ENCODE measurements at places on chromosomes 11 and 22. TPM values are rescaled to one million over a fixed set of nuclear protein-coding genes. Genes with fewer than 3 reads are reported as not detected.

ZNF215 gene
- total RNA-seq: 7.3 TPM

MPZL2 gene
- total RNA-seq: 58.8 TPM

HMGXB4 gene
- 23.9 TPM for total RNA-seq

SCO2 gene
- 1.8 TPM for total RNA-seq

CCDC85B gene
- total RNA-seq: 11.2 TPM

CRYBA4 gene
- not detected for total RNA-seq

MB gene
- 8.8 TPM for total RNA-seq

ZFTA gene
- 4.8 TPM for total RNA-seq

P2RY2 gene
- 27.4 TPM for total RNA-seq

CNTF gene
- 1.8 TPM for total RNA-seq

- DNase-seq: no peak
Observed at GRCh38 chr22:41478473-41478872, 9.6 kb downstream of the ACO2 start.

GRCh38 chr22:42978453-42979103 is 36.4 kb downstream of the PACSIN2 start:
- DNase-seq: no peak

DNA sequence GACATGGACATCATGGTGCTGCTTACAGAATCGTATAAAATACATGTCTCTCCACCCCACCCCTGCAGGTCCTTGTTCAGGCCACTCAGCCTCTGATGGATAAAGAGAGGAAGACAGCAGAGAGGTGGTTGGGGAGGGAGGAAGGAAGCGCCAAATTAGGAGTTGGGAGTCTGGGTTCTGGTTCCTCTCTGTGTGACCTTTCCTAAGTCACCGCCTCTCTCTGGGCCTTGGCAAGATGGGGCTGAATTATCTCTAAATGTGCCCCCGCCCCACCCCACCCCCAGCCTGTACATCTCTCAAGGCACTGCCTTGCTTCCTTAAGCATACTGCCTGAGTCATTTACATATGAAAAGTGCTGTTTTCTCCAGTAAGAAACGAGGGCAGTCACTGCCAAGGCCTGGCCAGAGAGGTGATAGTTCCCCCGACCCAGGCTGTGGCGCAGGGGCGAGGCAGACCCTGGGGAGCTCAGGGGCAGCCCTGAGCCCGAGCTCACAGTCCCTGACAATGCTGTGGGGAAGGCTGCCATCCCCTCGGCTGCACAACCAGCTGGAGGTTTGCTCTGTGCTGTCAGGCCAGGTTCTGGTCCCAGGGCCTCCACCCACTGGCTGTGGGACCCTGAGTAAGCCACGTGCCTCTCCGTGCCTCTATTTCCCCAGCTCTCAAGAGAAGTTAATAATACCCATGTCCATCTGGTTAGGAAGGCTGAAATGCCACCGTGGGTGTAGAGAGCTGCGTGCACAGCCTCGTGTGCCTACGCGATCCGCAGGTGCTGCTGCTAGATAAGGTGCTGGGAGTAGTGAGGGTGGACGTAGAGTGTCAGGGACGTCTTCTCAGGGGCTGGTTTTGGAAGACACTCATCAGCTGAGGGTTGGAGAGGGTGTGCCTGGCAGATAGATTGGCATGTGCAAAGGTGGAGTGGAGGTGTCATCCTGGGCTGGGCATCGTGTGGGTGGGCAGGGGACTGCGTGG is 55.3 kb downstream of the CACNA1I start:
- no peak for DNase-seq

GRCh38 chr22:17570851-17571631 is 7.7 kb downstream of the SLC25A18 start:
- DNase-seq: peak; percentile 30

- DNase-seq: no peak
Observed at GRCh38 chr22:33962409-33962808, 42.1 kb upstream of the LARGE1 start.

DNA sequence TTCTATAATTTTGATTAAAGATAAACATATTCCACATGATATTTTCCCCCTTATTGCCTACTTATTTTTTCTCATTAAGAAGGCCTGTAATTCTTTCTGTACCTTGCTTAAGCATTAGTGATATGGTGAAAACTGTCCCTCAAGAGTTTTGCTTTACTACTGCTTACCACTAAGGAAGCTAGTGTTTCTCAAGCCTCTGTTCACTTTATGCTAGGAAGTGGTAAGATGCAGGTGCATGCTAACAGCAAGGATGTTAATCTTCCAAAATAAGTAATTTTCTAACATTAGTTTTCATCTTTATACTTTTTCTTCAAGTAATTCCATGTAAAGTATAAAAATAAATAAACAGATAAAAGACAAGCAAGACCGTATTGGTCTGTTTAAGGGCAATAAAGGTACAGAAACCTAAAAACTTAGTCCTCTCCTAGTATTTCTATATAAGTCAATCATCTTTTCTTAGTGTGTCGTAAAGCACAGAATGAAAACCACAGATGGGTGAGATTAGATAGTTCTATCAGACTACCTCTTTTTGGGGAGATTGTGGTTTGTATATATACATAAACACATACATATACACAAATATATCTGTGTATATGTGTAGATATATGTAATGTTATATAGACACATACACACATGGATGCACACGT is 731.0 kb upstream of the CNTN5 start:
- no peak for DNase-seq

- no peak for DNase-seq
Observed at GRCh38 chr11:104155375-104155774, 8.6 kb downstream of the PDGFD start.

DNA sequence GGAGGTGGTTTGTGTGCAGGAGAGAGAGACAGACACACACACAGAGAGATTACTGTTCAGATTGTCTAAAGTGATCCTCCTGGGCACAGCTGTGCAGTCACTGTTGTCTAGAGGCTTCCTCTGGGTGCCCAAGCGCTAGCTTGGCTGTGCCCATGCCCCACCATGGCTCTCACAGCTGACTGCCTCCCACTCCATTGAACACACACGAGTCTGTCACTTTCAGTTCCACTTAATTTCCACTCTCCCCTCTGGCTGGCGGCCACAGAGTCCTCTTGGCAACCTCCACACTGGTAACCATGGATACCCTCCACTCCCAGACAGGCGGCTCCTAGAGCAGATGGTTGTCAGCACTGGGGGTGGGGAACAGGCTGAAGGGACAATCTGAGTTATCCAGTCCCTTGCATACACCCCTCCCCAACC is 29.1 kb downstream of the MAP6 start:
- DNase-seq: peak; percentile 50

GRCh38 chr11:66330931-66331330 is 5.3 kb downstream of the RIN1 start:
- no peak for DNase-seq

DNA sequence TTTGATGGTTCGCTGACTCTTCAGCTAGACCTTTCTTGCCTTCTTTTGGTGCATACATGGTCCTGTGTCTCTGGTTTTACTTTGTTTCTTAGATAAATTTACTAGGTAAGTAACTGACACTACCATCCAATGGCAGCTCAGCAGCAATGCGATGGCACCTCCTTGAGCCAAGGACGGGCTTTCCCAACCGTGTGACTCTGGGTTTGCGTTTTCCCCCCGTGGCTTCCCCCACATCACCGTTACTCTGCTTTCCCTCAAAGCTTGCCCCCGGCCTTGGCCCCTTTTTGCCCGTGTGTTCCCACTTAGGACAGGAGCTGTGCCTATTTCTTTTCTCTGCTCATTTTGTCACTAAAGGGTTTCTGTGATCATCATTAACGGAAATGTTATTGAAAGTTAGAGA is 41.5 kb downstream of the TBC1D22A start:
- no peak for DNase-seq

DNA sequence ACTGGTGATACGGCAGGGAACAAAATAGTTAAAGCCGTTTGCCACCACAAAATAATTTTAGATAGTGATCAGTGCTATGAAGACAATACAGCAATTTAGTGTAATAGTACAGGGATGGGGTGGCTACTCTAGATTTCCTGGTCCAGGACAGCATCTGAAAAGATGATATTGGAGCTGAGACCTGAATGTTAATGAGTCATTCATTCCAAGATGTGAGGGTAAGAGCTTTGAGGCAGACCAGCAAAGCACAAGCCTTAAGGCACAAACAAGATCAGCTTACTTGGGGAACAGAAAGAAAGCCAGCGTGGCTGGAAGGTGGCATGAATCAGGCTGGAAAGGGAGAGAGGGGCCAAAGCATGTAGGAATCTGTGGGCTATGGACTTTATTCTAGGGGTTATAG is 132.3 kb downstream of the TRIM44 start:
- no peak for DNase-seq

DNA sequence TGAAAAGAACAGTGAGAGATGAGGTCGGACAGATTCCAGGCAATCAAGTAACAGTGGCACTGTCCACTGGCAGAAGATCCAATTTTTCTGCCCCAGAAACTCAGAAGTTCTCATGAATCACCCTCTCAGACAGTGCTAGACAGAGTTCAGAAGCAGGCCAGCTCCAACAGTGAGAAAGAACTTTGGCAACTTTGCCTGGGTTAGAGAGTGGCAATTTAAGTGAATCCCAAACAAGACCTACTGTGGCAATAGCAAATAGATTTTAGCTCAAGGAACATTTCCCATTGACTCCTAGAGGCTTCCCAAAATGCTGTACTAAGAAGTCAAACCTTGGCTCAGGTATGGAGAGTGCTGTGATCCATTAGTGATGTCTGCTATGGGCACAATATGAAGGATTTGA is 12.3 kb downstream of the CD44 start:
- no peak for DNase-seq

DNA sequence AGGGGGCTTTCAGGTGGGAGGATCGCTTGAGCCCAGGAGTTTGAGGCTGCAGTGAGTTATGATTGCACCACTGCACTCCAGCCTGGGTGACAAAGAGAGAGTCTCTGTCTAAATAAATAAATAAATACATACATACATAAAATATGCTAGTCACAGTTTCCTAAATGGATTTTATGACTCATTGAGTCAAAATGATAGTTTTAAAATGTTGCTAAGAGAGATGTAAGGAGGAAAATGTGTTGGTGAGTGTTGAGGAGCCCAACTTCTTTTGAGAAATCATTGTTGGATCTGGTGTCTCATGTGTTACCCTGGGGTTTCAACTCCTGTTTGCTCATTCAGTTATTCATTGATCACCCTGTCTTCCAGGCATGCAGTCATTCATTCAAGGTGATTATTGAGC is 21.0 kb downstream of the PARVB start:
- no peak for DNase-seq

GRCh38 chr11:62732830-62733229 is 4.5 kb downstream of the TTC9C start:
- DNase-seq: no peak

DNA sequence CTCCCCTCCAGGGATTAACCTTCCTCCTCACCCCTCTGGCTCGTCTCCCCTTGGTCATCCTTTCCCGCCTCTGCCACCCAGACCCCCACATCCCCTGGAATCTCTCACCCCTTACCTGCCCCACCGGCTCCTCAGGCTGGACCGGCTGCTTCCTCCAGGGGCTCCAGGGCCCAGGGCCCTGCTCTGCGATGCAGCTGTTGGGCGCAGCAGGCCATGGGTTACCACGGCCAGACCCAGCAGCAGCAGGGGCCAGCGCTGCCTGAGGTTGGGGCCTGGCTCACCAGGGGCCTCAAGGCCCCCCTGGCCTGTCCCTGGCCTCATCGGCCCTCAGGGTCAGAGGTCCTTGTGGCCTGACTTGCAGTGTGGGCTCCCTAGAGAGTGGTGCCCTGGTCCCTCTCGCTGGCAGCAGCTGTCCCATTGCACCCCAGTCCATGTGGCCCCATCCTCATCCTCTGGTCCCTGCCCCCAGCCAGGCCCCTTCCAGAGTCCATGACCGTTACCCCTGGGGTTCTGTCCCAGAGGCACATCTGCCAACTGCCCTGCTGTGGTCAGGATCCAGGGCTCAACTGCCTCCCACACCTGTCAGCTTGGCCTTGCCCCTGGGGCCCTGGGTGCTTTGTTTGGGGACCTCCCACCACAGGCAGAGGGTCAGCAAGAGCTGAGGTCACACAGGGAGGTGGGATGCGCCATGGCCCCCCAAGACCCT is at the start of gene IGLL1:
Gene IGLL1, minus strand, starts transcription at position 421 of the 706 bp plus-strand sequence. Its CDS starts 100 bp downstream, at position 321.
- no peak for DNase-seq

- DNase-seq: no peak
Observed at GRCh38 chr11:75518771-75519653, 6.7 kb downstream of the GDPD5 start.
